COLO829 (cell line): ENCODE measurements at places on chromosomes 4 and X.

GRCh38 chr4:89737888-89738287 is 99.1 kb downstream of the SNCA start:
- peak; percentile 75 for DNase-seq

DNA sequence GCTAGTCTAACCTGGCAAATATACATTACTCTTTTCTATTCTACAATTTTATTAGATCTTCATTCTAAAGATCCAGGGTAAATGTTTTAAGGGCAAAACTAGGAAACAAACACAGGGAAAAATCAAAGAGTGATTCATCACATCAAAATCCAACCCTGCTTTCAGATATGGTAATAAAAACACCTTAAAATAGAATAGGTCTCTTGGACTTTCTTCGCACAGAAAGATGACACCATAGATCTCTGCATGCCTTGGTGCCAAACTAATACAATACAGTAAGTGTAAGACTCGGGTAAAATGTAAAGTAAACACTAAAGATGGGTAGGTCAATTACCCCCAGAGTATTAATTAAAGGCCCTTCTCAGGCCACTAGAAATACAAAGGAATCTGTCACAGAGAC is 34.2 kb downstream of the LDB2 start:
- no peak for DNase-seq

DNA sequence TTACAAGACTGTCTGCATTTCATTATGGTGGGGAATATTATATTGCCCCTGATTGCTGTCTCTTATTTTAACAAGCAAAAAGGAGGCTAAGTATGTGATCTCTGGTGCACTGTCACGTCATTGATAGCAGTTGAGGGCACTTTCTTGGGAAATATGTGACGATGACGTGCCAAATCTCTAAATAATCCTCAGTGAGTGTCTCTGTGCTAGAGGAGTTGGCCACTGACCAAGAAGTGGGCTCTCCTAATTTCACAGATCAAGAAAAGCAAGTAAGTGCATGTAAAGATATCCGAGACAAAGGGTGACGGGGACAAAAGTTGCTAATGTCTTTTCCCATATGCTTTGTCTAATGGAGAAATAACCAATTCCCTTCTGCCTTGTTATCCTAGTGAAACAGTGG is 487.4 kb upstream of the TENM3 start:
- no peak for DNase-seq

DNA sequence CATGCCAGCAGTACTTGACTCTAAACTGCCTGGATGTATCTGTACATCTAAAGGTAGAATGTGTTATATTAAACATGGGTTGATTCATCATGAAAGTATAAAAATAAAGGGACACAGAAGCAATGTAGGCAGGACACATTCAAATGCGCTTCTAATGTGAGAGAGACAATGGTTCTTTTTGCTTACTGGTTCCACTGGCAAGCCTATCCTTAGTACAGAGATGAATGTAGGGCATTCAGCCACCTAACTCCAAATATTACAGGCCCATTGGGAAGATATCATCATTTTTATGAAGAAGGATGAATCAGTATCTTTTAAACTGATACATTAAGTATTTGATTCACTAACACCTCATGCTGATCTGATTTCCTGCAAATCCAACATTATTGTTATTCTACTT is 18.0 kb downstream of the CDKL2 start:
- DNase-seq: peak; percentile 48

DNA sequence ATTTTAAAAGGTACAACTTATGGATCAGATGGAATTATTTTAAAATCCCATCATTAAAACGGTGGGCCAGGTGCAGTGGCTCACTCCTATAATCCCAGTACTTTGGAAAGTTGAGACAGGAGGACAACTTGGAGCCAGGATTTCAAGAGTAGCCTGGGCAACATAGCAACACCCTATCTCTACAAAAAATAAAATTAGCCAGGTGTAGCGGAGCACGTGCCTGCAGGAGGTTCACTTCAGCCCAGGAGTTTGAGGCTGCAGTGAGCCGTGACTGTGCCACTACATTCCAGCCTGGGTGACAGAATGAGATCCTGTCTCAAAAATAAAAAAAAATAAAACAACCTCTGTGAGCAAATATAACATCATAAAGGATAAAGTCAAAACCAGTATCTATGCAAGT is 11.4 kb downstream of the ADH5 start:
- DNase-seq: no peak

DNA sequence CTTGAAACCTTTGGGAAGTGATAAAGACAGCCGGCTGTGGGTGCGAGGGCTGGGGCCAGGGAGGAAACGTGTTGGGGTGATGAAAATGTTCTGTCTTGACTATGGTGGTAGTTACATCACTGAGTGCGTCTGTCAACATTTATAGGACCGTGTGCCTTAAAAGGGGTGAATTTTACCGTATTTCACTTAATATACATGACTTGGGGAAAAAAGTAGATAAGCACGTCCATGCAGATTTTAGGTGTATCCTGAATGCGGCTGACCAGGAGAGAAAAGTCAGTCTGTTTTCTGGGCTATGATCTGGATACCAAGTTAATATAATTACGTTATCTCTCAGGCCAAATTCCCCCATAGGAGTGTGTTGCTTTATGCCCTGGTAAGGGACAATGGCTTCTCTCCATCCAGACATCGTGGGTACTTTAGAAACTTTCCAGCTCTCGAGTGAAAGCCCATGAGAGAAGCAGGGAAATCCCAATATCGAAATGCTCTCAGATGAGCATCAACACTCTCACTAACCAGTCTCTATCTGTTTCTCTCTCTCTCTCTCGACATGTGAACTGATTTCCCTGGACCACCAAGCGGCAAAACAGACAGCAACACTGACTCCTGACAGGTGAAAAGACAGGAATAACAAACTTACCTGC is 71.5 kb downstream of the IRF2 start:
- DNase-seq: no peak

- DNase-seq: no peak
Observed at GRCh38 chr4:153181700-153182099, 22.5 kb upstream of the TRIM2 start.

DNA sequence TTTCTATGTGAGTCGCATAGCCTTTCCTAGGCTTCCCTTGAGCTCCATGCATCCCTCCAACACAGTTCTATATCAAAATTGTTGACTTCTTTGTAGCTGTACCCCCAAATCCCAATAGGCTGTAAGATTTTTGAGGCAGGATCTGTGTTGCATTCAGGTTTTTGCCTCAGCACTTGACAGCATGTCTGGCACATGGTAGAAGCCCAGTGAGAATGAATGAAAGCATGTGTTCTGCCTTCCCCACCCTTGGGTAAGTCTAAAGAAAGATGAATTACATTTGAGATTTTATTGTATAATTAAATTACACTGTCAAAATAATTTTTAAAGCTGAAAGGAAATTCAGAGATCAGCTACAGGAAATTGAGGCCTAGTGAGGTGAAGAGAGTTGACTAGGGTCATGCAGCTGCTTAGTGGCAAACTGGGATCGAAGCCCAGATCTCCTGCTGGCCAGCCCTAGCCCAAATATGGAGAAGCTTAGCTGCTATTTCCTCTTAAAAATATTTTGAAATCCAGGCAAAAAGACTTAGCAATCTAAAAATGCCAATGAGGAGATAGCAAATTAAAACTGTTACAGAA is 122.5 kb downstream of the SPATA18 start:
- DNase-seq: no peak
